ENCODE measurements at places on chromosomes 11 and 22.

DNA sequence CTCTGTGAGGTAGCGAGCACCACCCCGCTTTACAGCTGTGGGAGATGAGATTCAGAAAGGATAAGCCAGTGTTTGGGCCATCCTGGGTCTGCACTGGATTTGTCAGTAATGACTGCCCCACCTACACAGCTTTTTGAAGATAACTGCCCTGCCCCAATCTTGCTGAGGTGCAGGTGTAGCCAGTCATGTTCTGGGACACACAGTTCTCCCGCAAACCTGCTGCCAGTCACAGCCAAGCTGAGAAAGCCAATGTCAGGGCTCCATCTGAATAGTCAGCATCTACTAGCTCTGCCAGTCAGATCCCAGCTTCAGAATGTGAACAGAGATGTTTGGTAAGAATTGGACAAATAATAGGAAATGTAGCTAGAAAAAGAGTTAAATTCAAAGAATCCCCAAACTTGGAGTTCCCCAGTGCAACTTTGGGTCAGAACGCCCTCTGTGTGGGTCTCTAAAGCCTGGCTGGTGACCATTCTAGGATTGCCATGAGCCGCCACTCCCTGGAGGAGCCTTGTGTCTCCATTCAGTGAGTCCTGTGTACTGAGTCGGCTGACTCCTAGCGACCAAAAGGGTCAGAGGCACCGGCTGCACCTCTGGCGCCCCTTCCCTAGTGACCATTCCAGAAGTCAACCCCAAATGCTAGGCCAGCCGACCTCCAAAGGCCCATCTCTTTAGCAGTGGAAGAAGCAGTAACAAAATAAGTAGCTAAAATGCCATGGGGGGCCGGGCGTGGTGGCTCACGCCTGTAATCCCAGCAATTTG lies 2.4 kb upstream of the MB start:
- DNase-seq = no peak

- DNase-seq = no peak
These were observed at the start of gene C11orf68 for GRCh38 chr11:65918211-65919140. Gene C11orf68, minus strand, starts transcription at chr11:65919062. Its CDS starts 31 bp downstream, at chr11:65919031.

GRCh38 chr11:72189455-72190250 lies 2.3 kb upstream of the FOLR1 start:
- DNase-seq = no peak

DNA sequence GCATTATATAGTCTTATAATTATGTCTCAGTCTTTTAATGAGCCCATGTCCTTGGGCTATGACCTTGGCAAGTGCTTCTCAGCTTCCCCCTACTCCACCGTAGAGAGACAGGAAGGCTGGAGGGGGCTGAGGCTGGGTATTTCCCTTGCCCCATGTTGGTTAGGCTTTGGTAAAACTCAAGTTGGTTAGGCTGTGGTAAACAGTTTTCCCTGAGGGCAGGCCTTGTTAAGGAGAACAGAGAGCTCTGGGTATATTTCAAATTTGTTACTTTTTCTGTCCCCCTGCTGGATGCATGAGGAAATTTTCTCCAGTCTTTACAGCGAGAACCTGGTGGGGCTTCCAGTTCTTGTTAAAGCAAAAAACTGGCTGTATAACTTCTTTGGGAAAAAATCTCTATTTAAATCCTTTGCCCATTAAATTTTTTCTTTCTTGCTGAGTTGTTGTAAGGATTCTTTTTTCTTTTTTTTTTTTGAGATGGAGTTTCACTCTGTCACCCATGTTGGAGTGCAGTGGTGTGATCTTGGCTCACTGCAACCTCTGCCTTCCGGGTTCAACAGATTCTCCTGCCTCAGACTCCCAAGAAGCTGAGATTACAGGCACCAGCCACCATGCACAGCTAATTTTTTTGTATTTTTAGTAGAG lies 12.2 kb upstream of the DCHS1 start:
- DNase-seq = no peak

DNA sequence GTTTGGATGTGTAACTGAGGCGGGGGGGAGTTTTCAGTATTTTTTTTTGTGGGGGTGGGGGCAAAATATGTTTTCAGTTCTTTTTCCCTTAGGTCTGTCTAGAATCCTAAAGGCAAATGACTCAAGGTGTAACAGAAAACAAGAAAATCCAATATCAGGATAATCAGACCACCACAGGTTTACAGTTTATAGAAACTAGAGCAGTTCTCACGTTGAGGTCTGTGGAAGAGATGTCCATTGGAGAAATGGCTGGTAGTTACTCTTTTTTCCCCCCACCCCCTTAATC lies 2.3 kb downstream of the MALAT1 start:
- no peak for DNase-seq

DNA sequence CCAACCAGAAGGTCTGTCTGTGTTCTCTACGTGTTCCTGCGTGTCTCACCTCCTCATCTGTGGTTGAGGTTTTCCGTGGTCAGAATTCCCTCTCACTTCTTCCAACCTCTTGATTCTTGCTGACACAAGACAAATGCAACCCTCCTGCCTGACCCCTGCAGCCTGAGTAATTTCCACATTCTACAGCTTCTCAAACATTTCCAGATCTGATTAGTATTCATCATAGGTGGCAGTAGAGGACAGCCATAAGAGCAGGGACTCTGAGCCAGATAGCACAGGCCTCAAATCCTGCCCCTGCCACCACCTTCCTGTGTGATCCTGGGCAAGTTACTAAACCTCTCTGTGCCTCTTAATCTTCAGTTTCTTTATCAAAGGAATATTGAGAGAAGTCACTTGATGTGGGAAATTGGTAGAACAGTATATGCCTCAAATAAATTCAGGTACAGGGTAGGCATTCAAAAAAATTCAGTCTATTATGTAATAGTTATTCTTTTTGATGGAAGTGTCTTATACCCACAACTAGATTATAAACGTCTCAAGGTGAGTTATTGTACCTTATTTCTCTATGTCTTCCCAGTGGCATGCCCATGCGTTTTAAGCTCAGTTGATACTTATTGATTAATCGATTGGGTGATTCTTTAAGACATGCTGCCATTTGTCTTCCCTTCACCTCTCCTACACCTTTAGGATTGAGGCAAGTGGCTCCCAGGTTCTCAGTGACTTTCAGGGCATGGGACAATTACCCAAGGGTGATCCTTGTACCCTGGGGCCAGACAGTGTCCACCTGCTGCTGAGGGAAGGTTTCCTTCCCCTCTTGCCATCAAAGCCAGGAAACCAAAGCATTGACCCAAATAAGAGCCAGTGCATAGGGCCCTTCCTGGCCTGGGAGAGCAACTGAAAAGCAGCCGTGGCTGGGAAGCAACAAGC lies 19.6 kb downstream of the POU2AF1 start:
- DNase-seq = no peak

DNA sequence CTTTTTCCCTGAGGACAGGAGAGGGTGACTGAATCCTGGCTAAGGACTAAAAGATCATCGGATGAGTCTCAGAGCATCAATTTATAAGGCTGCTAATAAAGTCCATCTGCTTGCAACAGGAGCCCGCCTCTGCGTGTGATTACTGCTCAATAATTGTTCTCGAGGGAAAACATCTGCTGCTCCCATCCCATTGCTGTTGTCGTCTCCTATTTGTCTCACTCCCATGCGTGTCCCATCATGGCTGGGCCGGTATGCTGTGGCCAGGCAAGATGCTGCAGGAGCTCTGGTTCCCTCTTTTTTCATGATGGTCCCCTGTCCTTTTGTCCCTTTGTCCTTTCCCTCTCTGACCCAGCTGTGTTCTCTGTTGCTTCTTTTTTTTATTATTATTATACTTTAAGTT lies 121.2 kb downstream of the SPATA19 start:
- no peak for DNase-seq

DNA sequence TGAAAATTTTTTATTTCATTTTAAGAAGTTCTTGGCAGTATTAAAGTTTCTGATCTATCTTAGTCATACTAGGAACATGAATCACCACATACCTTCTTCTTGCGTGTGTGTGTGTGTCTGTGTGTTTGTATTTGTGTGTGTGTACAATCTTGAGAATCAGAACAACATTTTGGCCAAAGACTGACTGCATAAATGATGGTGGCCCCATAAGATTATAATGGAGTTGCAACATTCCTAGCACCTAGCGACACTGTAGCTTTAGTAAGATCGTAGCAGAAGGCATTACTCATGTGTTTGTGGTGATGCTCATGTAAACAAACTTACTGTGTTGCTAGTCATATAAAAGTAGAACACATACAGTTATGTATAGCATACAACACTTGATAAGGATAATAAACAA lies 205.4 kb downstream of the FAM76B start:
- DNase-seq = no peak

GRCh38 chr11:117795638-117796455 lies 1.2 kb downstream of the DSCAML1 start:
- DNase-seq = no peak

- no peak for DNase-seq
These were observed 12.7 kb downstream of the C11orf91 start for GRCh38 chr11:33687733-33688479.
